ENCODE measurements at places on chromosomes 16 and 17. TPM values are rescaled to one million over a fixed set of nuclear protein-coding genes. Genes with fewer than 3 reads are reported as not detected.
A peak's percentile ranks its signal among the peaks of the same experiment; 100 is the strongest.

The MGAT5B gene
- total RNA-seq, result 14.3 TPM

DNA sequence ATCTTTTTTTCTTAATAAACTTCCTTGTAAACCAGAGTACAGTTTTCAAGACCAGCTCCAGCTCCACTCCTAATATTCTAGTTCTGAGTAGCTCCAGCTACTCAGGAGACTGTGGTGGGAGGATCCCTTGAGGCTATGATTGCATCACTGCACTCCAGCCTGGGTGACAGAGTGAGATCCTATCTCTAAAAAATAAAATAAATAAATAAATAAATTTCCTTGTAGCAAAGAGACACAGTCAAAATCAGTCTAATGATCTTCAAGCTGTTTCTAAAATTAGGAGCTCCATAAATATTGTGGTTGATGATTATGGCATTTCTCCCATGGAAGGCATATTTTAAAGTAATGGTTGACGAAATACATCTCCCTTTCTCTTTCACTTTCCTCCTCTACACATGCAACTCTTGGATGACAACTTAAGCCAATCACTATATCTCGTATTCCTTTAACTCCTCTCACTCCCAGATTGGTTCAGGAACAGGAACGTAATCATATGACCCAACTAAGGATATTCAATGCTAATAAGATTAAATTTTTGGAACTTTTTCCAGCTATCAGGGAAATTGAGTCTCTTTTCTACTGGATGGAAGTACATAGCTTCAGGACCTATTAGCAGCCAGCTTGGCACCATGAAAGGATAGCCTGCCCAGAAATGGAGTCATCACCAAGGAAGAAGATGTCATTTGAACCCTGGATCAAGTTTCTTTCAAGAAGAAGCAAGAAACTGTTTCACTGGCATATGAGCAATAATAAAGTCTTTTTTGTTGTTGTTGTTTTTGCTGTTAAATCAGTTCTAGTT lies 42.1 kb upstream of the TAOK1 start:
- peaks cover 11% of the 10 kb centered on the region for H3K27me3 ChIP-seq
- DNase-seq, result no peak
- no peaks in the 10 kb centered on the region for H3K4me1 ChIP-seq
- no peaks in the 10 kb centered on the region for H3K36me3 ChIP-seq
- H3K27ac ChIP-seq, result no peak overlapping the region

GRCh38 chr17:10802496-10803284 lies 1.2 kb downstream of the TMEM238L start:
- H3K27ac ChIP-seq, result no peak overlapping the region
- H3K4me1 ChIP-seq, result peaks cover 8% of the 10 kb centered on the region
- H3K36me3 ChIP-seq, result no peaks in the 10 kb centered on the region
- DNase-seq, result no peak
- H3K27me3 ChIP-seq, result no peaks in the 10 kb centered on the region

GRCh38 chr16:28839899-28840298 lies 6.2 kb downstream of the TUFM start:
- peaks cover 6% of the 10 kb centered on the region for H3K4me1 ChIP-seq
- peak overlapping the region; percentile 6 for H3K27ac ChIP-seq
- peaks cover 18% of the 10 kb centered on the region for H3K36me3 ChIP-seq
- H3K4me3 ChIP-seq, result peak overlapping the region; percentile 67
- no peaks in the 10 kb centered on the region for H3K27me3 ChIP-seq

- no peaks in the 10 kb centered on the region for H3K4me1 ChIP-seq
- no peak overlapping the region for H3K4me3 ChIP-seq
- no peaks in the 10 kb centered on the region for H3K36me3 ChIP-seq
- H3K27ac ChIP-seq, result no peak overlapping the region
- no peak for DNase-seq
These were observed 5.6 kb downstream of the RAP1GAP2 start for GRCh38 chr17:2801841-2802240.
